NCI-H2081 treated with DMSO at 0.1 percent for 48 hours (cell line): ENCODE measurements at places on chromosomes 11 and 22.
A peak's percentile ranks its signal among the peaks of the same experiment; 100 is the strongest.

GRCh38 chr11:26953770-26954392 lies 40.0 kb upstream of the FIBIN start:
- no peak for DNase-seq

- no peak for DNase-seq
Measured at GRCh38 chr11:293852-294661, 5.1 kb downstream of the PGGHG start.

GRCh38 chr22:25494774-25495173 lies 69.7 kb upstream of the GRK3 start:
- DNase-seq, result no peak

DNA sequence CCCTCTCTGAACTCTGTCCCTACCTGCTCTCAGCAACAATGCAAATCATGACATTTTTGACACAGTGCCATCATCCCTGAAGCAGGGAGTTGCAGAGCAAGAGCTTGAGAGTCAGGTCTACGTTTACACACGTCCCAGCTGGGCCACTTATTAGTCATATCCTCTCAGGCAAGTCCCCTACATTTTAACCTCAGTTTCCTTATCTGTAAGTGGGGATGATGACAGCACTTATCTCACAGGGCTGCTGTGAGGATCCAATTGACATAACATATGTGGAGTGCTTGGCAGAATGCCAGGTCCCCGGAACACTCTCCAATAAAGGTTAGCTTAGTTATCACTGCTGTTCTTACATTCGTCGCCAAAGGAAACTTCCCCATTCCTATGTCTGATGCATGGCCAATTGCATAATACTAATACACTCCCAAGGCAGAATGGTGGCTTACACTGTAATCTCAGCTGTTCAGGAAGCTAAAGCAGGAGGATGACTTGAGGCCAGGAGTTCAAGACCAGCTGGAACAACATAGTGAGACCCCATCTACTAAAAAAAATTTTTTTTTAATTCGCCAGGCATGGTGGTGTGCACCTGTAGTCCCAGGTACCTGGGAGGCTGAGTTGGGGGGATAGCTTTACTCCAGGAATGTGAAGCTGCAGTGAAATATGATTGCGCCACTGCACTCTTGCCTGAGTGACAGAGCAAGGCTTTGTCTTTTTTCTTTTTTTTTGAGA lies 16.6 kb downstream of the ASCC2 start:
- DNase-seq, result no peak

- DNase-seq, result no peak
Measured at GRCh38 chr11:110174645-110175310, 81.6 kb downstream of the ZC3H12C start.

DNA sequence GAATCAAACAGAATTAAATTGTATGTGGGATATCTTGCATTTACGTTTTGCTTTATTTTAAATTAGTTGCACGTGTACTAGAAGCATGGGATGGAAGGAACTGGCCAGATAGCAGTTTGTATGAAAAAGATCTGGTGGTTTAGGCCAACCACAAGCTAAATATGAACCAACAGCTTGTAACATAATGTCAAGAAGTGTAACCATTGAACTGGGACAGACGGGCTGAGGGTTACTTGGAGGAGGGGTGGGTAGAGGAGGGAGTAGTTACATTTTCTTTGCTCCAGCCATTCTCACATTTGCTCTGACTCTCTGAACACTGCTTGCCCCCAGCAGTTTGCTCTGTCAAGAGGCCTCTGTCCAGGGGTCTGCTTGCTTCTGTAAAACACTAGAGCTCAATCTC lies 31.7 kb upstream of the CXCR5 start:
- no peak for DNase-seq

DNA sequence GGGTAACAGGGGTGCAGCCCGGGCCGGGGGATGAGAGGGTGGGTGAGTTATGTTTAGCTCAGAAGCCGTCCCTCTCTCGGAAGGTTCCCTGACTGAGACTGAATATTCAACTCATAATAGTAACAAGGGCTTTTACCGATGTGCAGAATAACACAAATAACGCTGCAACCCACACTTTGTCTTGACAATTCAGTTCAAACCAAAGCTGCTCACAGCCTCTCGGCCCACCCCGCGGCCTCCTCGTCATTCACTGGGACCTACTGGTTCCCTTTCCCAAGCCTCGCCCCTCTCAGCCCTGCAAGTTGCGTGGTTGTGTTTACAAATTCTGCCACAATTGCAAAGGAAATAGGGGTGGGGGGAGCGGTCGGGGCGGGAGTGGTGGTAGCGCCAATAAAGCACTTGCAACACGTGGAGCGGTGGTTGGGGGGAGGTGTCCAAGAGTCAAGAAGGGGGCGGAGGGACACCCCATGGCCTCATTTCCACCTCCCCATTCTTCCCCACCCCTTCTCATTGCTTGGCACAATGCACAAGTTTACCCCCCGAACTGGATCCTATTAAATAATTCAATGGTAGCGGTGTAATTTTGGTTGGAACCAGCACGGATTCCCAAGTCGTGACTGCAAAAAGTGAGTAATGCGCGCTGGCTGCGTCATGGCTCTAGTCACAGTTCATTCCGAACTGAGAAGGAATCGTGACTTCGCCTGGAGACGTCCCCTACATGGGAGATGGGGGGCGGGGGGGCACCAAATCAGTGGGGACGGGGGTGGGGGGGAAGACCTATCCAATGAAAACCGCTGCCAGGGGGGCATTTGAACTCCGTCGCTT lies 102.0 kb upstream of the HSD17B12 start:
- DNase-seq, result no peak

- no peak for DNase-seq
Measured at GRCh38 chr11:13205486-13205885, 72.1 kb upstream of the BMAL1 start.

DNA sequence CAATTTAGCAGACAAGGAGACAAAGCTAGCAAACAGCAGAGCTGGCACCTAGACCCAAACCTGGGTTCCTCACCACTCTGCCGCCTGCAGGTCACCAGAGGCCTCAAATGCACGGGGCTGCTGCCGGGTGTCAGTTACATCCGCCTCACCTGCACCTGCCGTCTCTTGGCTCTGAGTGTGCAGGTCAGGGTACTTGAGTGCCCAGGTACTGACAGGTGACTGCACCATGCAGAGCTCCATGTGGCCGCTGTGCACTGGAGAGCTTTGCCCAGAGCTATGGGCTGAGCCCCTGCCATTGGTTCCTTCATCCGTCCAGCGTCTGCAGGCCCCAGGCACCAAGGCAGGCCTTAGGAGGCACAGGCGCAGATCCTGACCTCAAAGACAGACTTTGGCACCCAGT lies 35.0 kb downstream of the PDGFB start:
- no peak for DNase-seq

DNA sequence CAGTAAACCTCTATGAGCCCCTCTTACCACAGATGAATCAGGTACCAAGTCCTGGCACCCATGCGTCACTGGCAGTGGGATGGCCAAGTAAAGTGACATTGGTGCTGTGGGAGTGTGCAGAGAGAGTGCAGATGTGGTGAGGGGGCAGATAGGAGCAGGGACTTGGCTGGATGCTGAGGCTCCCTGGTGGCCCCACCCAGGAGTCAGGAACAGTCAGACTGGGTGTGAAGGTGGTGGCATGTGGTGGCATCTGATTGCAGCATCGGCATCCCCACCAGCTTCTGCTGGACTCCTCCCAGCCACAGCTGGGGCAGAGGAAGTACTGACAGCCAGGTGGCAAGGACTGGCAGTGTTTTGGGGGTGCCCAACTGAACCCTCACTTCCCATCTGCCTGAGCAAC lies 11.4 kb downstream of the DGAT2 start:
- no peak for DNase-seq

GRCh38 chr11:66407651-66408050 lies 13.2 kb upstream of the NPAS4 start:
- no peak for DNase-seq

GRCh38 chr22:26994801-26995200 lies 337.4 kb downstream of the MIAT start:
- no peak for DNase-seq

GRCh38 chr22:21074102-21074715 lies 28.5 kb downstream of the LRRC74B start:
- DNase-seq, result no peak

- DNase-seq, result peak; percentile 36
Measured at GRCh38 chr11:58788355-58789023, 56.0 kb downstream of the GLYATL2 start.

GRCh38 chr11:101915791-101916291 lies 481 bp downstream of the ANGPTL5 start:
- DNase-seq, result no peak

DNA sequence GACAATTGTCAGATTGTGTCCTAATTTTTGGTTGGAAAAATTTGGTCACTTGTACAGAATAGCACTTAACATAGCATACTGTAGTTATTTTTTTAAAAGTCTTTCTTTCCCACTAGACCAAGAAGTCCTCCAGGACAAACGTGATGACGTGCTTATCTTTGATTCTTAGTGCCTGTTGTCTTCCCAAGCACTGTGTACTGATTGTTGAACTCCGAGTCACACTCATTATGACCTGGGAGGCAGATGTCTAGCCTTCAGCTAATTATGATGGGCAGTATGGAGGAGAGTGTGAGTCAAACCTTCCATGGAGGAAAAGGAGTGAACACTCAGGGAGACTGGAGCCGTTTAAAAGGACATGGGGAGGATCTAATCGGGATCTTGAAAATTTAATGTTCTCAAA lies 119.8 kb downstream of the SPON1 start:
- DNase-seq, result no peak

GRCh38 chr11:87239531-87239930 lies 201.8 kb downstream of the TMEM135 start:
- DNase-seq, result no peak

GRCh38 chr11:56558574-56558973 lies 15.5 kb upstream of the OR5M11 start:
- no peak for DNase-seq

DNA sequence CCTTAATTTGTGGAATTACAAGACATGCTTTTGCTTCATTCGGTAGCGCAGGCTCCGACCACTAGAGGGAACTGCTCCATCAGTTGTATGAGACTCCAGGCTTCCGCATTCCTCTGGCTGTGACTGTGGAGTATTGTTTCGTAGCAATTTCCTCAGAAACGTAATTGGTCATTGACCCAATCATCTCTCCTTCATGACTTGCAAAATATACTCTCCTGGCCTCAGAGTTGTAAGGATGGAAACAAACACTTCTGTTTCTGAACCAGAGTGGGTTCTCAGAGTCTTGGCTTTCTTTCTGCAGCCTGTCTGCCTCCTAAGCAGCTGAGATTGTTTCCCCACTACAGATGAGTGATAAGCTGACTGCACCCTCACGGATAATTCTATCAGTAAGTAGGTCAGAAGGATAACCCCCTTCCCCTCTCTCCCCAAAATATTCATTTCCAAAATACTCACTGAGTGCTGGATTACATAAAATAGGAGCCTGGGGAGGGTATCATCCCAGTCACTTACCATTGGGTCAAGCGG lies 146.8 kb upstream of the ZC3H12C start:
- peak; percentile 73 for DNase-seq

GRCh38 chr11:132402071-132402684 lies 1031.8 kb downstream of the NTM start:
- peak; percentile 73 for DNase-seq
